Endothelial cell of umbilical vein (primary cell): ENCODE measurements at places on chromosomes 12 and 14. TPM values are rescaled to one million over a fixed set of nuclear protein-coding genes. Genes with fewer than 3 reads are reported as not detected.

Gene PRKAG1
- polyA plus RNA-seq: 52.1 and 59.5 TPM in 2 replicates

Gene DCN
- 0.38 and 0.43 TPM in 2 replicates for polyA plus RNA-seq

Gene LRRK2
- polyA plus RNA-seq: 0.16 and 0.26 TPM in 2 replicates

Gene GPR137C
- 1.5 TPM in 2 replicates for polyA plus RNA-seq

Gene MGAT4C
- not detected in 2 replicates for polyA plus RNA-seq

Gene FITM1
- 0.54 and 0.81 TPM in 2 replicates for polyA plus RNA-seq

Gene LIN7A
- 0.73 and 1.6 TPM in 2 replicates for polyA plus RNA-seq

Gene GDF3
- polyA plus RNA-seq: 3.1 and 3.2 TPM in 2 replicates

Gene TSPAN8
- polyA plus RNA-seq: 0.76 and 1.2 TPM in 2 replicates

Gene RNF212B
- polyA plus RNA-seq: not detected in 2 replicates

Gene CD69
- polyA plus RNA-seq: 2.9 and 4.4 TPM in 2 replicates

Gene GPR68
- polyA plus RNA-seq: 0.36 and 0.75 TPM in 2 replicates

Gene CFAP251
- polyA plus RNA-seq: 3.0 and 3.3 TPM in 2 replicates

Gene OTUB2
- 0.53 and 0.70 TPM in 2 replicates for polyA plus RNA-seq

Gene MUCL1
- not detected in 2 replicates for polyA plus RNA-seq

Gene GLIPR1L1
- not detected in 2 replicates for polyA plus RNA-seq

Gene HRK
- not detected in 2 replicates for polyA plus RNA-seq

Gene LRIG3
- 43.8 and 55.7 TPM in 2 replicates for polyA plus RNA-seq

Gene NINJ2
- polyA plus RNA-seq: 4.4 and 6.0 TPM in 2 replicates

Gene OTOGL
- 0.76 and 1.4 TPM in 2 replicates for polyA plus RNA-seq

Gene INHBC
- polyA plus RNA-seq: 0.08 TPM in 1 of 2 replicates, not detected in the other

Gene CLEC2A
- not detected in 2 replicates for polyA plus RNA-seq

Gene NUAK1
- polyA plus RNA-seq: 19.8 and 39.7 TPM in 2 replicates

Gene CBX5
- 20.4 and 22.8 TPM in 2 replicates for polyA plus RNA-seq

Gene ACOT6
- polyA plus RNA-seq: not detected in 2 replicates

Gene GPR65
- polyA plus RNA-seq: 0.03 TPM in 1 of 2 replicates, not detected in the other

Gene PKP2
- polyA plus RNA-seq: 1.4 and 1.5 TPM in 2 replicates

Gene BMAL2
- 5.4 and 5.9 TPM in 2 replicates for polyA plus RNA-seq

Gene PSMB11
- polyA plus RNA-seq: not detected in 2 replicates

Gene IFNG-AS1
- not detected in 2 replicates for polyA plus RNA-seq

Gene C12orf54
- not detected in 2 replicates for polyA plus RNA-seq

Gene JDP2
- polyA plus RNA-seq: 3.2 and 3.3 TPM in 2 replicates

Gene ANO2
- polyA plus RNA-seq: 15.4 TPM in 2 replicates

Gene TAS2R31
- polyA plus RNA-seq: 0.12 TPM in 1 of 2 replicates, not detected in the other

Gene GARIN6
- not detected in 2 replicates for polyA plus RNA-seq

Gene CCDC196
- polyA plus RNA-seq: not detected in 2 replicates

Gene KRT80
- 12.3 and 13.6 TPM in 2 replicates for polyA plus RNA-seq

Gene DHH
- 2.9 and 4.2 TPM in 2 replicates for polyA plus RNA-seq

Gene EML5
- 0.06 TPM in 1 of 2 replicates, not detected in the other for polyA plus RNA-seq

Gene VDR
- 0.81 and 0.91 TPM in 2 replicates for polyA plus RNA-seq

Gene LRFN5
- not detected in 2 replicates for polyA plus RNA-seq

Gene TAS2R8
- not detected in 2 replicates for polyA plus RNA-seq

Gene DAO
- polyA plus RNA-seq: not detected in 2 replicates

Gene WNT5B
- 0.18 TPM in 1 of 2 replicates, not detected in the other for polyA plus RNA-seq

Gene GNB3
- 12.0 and 12.6 TPM in 2 replicates for polyA plus RNA-seq

Gene CACNA1C
- polyA plus RNA-seq: not detected in 2 replicates

Gene MANSC1
- polyA plus RNA-seq: 24.8 and 37.0 TPM in 2 replicates

Gene SPIC
- polyA plus RNA-seq: not detected in 2 replicates

Gene HPD
- polyA plus RNA-seq: not detected in 2 replicates

Gene LAG3
- polyA plus RNA-seq: 1.3 and 1.8 TPM in 2 replicates

Gene BCL11B
- polyA plus RNA-seq: 0.02 and 0.03 TPM in 2 replicates

Gene PSME1
- 68.1 and 98.1 TPM in 2 replicates for polyA plus RNA-seq

Gene AEBP2
- 5.5 and 8.8 TPM in 2 replicates for polyA plus RNA-seq

Gene YY1
- 18.6 and 23.5 TPM in 2 replicates for polyA plus RNA-seq
